ENCODE measurements at places on chromosomes 6 and 20. TPM values are rescaled to one million over a fixed set of nuclear protein-coding genes. Genes with fewer than 3 reads are reported as not detected.

The GRIK2 gene
- total RNA-seq = 0.29 TPM

The ABHD16B gene
- 0.27 TPM for total RNA-seq

The MCHR2 gene
- total RNA-seq = not detected

The DSP gene
- 193 TPM for total RNA-seq

The LKAAEAR1 gene
- total RNA-seq = not detected

The ZBTB12 gene
- total RNA-seq = 11.7 TPM

The FKBP1C gene
- total RNA-seq = not detected

The TTBK1 gene
- total RNA-seq = 0.61 TPM

The RNF5 gene
- 70.7 TPM for total RNA-seq

The RIPOR3 gene
- 0.18 TPM for total RNA-seq

The MMP24 gene
- total RNA-seq = 13.0 TPM

The IYD gene
- total RNA-seq = 26.5 TPM

The PEX7 gene
- total RNA-seq = 6.1 TPM

The WFDC12 gene
- not detected for total RNA-seq

The NEURL2 gene
- total RNA-seq = 12.6 TPM

The HLA-DRA gene
- total RNA-seq = not detected

The SMLR1 gene
- total RNA-seq = 8.4 TPM

The CYB5R4 gene
- 23.7 TPM for total RNA-seq

The SMIM26 gene
- 99.3 TPM for total RNA-seq

The FAM83D gene
- total RNA-seq = 86.3 TPM

The DLK2 gene
- total RNA-seq = 0.75 TPM

The MRS2 gene
- 62.3 TPM for total RNA-seq

The SOBP gene
- 0.14 TPM for total RNA-seq

The VARS1 gene
- 135 TPM for total RNA-seq

The DEFB132 gene
- total RNA-seq = not detected

The ADAT2 gene
- 13.9 TPM for total RNA-seq

The NRN1 gene
- not detected for total RNA-seq
